ENCODE measurements at places on chromosomes 5 and 9.

DNA sequence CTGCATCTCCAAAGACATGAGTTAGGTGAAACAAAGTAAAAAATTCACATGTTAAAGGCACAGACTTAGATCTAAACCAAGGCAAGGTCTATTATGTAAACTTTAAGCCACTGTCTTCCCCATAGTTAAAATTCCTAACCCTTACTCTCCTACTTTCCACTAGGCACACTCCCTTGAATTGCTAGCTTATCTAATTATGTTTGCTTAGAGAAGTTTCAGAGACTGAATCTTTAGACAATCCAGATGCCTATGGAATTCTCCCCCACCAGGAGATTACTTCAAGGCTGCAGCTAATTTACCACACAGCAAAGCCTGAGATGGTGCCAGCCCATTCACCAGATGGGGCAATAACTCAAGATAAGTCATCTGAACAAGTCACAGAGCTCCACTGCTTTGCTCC, 803.1 kb upstream of the COX7C start:
- no peak for DNase-seq

GRCh38 chr9:128684325-128685199, 4.5 kb upstream of the SET start:
- peak; percentile 87 for DNase-seq

DNA sequence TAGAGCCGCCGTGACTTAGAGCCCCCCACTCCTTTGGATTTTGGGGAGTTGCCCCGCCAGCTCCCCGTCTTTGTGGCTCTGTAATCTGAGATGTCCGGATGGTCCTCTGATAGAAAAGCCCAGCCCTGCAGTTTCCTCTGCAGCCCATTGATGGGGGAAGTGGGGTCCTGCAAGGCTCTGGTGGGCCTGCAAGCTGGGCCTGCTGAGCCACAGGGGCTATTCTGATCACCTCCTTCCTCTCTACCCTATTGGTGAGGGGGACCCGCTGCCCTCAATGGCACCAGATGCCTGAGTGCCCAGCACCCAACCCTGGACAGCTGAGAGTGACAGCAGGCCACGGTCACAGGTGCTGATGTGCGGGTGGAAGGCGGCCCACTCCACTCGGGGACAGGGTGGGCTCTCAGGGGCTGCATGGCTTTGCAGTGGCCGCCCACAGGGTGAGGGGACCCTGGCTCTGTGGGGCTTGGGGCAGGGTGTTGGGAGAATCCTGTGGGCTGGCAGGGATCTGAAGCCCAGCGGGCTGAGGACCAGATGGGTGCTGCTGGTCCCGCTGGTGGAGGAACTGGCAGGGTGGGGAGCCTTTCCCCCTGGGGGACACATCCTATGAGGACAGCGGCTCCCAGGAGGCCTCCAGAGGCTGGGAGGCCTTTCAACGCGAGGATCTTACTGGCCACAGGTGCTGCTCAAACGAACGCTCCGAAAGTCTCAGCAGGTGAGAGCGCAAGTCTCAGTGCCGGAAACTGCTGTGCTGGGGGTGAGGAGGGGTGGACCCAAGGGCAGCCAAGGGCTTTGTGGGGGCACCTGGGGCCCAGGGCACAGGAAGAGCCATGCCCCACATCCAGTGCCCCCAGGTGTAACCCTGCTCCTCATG, 30.0 kb upstream of the LPCAT1 start:
- DNase-seq, result no peak

DNA sequence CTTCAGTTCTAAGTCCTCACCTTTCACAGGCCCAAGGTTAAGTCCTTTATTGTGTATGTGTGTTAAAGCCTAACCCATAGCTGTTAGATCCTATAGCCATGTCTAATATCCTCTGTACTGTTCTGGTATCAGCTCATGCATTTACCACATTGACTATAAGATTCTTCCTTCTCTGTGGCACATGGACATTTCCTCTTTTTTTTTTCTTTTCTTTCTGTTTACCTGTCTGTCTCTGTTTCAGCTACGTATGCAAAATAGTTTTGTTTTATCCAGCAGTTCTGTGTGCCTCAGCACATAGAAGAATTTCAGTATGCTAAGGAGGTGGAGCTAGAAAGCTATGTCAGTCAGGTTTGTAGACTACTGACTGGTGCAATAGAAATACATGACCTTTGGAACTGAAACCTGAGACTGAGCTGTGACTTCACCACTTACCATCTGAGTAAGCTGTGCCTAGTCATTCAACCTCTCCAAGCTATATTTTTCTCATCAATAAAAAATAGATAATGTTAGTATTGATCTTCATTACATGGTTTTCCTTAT, 155.6 kb upstream of the VLDLR start:
- no peak for DNase-seq

Measured in CMK (cell line).